ENCODE measurements at places on chromosomes 1 and 21.

DNA sequence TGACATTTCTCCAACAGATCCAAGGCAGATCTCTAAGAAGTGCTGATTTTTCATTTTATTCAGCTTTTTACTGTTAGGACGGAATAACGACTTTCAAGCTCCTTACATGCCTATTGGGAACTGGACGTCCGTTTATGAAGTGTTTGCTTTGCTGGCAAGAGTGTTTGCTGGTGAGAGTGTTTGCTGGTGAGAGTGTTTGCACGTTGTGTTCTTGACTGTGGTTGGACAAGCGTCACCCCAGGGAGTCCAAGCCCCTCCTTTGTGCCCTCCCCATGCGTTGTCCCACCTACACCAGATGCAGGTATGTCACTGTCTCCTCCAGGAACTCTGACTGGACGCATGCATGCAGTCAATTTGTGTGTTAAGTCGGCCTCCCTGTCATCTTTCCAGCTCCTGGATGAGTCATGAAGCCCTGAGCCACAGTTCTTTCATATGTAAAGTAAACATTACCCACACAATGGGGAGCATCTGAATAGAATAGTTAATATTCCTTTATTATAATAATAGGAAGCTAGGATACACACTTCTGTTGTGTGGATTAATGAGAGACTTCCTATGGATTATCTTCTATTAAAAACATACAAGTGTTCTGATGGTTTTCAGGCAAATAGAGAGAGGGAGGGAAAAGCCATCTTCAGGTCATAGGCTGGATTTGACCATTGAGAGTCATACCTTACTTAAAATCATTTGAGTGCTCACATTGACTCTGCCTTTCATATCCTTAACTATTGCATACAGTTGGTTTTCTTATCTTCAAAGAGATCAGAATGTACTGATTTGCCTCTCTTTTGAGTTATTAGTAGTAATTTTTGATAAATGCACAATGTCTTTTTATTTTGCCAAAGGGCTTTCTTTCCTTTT, 119.2 kb downstream of the GALNT2 start:
- no peak overlapping the region for H3K4me3 ChIP-seq
- peak; percentile 29 for DNase-seq
- no peak overlapping the region for H3K27ac ChIP-seq
- no peaks in the 10 kb centered on the region for H3K27me3 ChIP-seq
- H3K36me3 ChIP-seq: no peaks in the 10 kb centered on the region
- peaks cover 6% of the 10 kb centered on the region for H3K4me1 ChIP-seq

DNA sequence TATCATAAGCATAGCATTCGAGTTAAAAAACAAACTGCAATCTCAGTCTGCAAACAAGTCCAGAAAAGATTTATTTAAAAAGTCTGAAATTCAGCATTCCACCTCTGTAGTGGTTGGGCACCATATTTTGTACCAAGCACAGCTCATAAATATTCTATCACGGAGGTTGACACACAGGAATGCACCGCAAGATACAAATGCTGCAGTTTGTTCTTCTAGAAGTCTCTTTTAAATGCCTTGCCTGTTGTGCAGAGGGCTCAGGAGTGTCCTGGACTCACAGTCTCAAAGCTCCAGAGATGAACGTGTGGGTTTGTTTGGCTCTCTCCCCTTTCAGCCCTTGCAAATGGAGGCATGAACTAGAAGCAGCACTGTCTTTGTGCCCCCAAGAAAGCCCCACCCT, 212.4 kb upstream of the USP24 start:
- H3K4me1 ChIP-seq: no peaks in the 10 kb centered on the region
- DNase-seq: no peak
- H3K4me3 ChIP-seq: no peak overlapping the region
- H3K36me3 ChIP-seq: no peaks in the 10 kb centered on the region

DNA sequence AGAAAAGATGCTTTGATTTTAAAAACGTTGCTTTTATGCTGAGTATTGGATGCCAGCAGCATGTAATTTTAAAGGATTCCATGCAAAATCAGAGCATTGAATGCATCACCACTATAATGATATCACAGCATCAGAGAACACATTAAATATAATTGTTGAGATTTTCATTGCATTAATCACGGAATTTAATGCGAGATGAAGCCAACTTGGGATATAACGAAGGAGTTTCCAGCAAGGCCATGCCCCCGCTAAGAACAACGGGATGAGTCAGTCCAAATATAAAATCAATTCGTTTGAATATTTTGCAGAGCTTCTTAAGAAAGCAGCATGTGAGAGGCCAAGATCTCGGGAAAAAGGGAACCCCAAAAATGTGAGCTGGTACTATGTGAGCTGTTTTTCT, 423.4 kb upstream of the CHRM3 start:
- H3K4me1 ChIP-seq: no peaks in the 10 kb centered on the region
- no peaks in the 10 kb centered on the region for H3K27me3 ChIP-seq
- no peaks in the 10 kb centered on the region for H3K36me3 ChIP-seq
- H3K4me3 ChIP-seq: no peak overlapping the region
- no peak for DNase-seq
- no peak overlapping the region for H3K27ac ChIP-seq

GRCh38 chr21:35216996-35217395, 167.9 kb upstream of the RUNX1 start:
- no peak overlapping the region for H3K4me3 ChIP-seq
- no peaks in the 10 kb centered on the region for H3K27me3 ChIP-seq
- no peak for DNase-seq
- no peaks in the 10 kb centered on the region for H3K4me1 ChIP-seq
- no peak overlapping the region for H3K27ac ChIP-seq

DNA sequence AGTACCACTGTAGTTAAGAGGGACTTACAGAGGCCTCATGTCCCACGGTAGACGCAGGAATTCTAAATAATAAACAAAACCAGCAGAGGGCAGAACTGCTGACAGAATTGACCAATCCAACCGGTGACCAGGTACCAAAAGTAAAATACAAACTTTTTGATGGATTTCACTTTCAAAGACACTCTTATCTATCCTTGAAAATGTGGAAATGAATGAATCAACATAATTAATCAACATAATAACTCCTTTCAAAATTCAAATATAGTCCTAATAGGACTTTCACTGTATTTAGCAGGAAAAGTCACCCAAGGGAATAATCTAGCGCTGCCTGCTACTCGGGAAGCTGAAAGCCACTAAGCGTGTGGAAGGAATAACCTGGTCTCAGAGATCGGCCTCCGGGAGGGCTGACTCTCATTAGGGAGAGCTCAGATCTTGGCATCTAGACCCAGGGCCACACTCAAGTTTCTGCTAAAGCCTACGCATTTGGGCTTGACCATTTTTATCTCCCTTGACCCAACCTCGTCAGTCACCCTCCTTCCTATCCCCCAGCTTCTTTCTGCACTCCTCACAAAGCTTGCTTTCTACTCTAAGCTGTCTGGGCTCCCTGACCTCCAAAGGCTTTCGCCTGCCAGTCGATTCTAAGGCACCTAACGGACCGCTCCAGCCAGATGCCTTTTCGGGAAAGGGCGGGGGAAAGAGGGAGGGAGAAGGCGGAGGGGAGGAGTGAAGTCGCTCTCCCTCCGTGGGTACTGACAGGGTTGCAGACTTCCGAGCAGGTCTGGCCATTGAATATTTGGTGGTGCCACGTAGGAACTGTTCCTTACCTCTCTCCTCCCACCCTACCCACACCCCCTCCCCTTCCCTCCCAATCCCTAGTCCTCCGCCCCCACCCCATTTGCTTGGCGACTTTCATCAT, 1.6 kb downstream of the COL11A1 start:
- peak; percentile 83 for DNase-seq
- no peaks in the 10 kb centered on the region for H3K27me3 ChIP-seq
- H3K4me3 ChIP-seq: peak overlapping the region; percentile 84
- peaks cover 13% of the 10 kb centered on the region for H3K4me1 ChIP-seq
- H3K27ac ChIP-seq: peak overlapping the region; percentile 93
- no peaks in the 10 kb centered on the region for H3K36me3 ChIP-seq

DNA sequence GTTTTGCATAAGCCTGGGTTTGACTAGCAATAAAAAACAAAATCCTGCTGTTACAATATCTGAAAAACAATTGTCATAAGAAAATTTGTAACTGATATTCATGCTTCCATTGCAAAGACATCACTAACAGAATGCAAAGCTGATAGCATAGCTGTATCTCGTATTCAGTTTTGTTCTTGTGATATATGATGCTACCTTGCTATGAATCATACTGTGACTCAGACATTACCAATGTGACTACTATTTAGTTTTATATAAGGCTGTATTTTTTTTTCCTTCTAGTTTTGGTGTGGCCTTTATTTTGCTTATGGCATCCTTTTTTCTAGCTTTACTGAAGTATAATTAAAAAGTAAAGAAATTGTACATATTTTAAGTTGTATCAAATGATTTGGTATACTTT, 1381.8 kb downstream of the MRPL39 start:
- DNase-seq: no peak
- no peak overlapping the region for H3K4me3 ChIP-seq
- no peaks in the 10 kb centered on the region for H3K27me3 ChIP-seq
- no peaks in the 10 kb centered on the region for H3K4me1 ChIP-seq
- no peaks in the 10 kb centered on the region for H3K36me3 ChIP-seq

- no peak overlapping the region for H3K4me3 ChIP-seq
- H3K4me1 ChIP-seq: no peaks in the 10 kb centered on the region
- H3K27me3 ChIP-seq: no peaks in the 10 kb centered on the region
- DNase-seq: no peak
These were observed 34.6 kb upstream of the PDE4B start for GRCh38 chr1:65758128-65758527.

DNA sequence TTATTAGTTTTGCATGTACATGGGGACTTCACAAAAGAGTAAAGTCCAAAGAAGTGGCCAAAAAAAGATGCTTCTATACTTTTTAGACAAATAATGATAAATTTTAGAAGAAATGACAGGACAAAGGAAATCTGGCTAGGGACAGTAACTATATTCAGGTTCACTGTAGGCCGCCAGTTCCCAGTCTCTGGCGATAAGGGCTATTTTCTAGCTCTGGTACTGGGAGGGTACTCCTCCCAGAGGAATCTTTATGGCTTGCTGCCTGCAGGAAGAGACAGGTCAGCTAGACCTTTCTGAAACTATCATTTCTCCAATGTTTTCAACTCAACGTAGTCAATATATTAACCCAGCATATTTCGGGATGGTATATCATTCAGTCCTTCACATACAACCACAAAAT, 37.5 kb upstream of the RGS2 start:
- H3K4me3 ChIP-seq: no peak overlapping the region
- no peak overlapping the region for H3K27ac ChIP-seq
- H3K36me3 ChIP-seq: no peaks in the 10 kb centered on the region
- DNase-seq: no peak

DNA sequence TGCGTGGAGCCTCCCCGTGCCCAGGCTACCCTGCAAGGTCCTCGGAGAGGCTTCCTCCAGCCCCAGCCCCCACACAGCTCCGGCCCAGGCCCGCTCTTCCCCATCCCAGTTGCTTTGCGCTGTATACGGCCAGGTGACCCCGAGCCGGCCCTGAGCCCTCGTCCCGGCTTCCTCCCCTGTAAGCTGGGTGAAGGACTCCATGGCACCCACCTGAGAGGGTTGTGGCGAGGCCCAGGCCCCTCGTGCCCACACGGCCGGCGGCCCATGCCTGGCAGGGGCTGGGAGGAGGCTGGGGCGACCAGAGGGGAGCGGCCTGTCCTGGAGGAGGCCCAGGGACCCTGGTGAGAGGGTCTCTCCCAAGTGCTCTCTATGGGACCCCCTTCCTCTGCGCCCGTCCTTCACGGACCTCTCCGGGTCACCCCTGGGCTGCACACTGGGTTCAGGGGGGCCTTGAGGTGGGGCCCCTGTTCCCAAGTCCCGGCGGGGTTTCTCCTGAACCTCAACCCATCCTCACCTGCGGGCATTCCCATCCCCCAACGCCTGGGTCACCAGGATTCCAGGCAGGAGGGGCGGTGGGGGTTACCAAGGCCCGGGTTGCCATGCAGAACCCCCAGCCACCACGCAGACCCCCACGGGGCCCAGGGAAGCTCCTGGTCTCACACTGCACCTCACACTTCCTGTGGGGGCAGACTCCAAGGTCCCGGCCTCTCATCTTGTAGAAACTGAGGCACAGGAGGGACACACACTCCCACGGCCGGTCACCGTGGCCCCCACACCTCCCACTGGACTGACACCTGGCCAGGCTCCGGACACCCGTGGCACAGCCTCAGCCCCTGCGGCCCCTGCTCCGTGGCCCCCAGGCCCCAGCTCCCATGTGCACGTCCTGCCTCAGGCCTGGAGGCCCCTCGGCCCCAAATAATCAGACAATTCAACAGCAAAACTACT, 25.2 kb downstream of the COL6A1 start:
- DNase-seq: no peak
- no peaks in the 10 kb centered on the region for H3K4me1 ChIP-seq
- H3K4me3 ChIP-seq: no peak overlapping the region
- peaks cover 44% of the 10 kb centered on the region for H3K36me3 ChIP-seq

GRCh38 chr1:66168467-66168887, 365.5 kb upstream of the SGIP1 start:
- no peak overlapping the region for H3K4me3 ChIP-seq
- no peaks in the 10 kb centered on the region for H3K27me3 ChIP-seq
- no peaks in the 10 kb centered on the region for H3K4me1 ChIP-seq
- H3K27ac ChIP-seq: peak overlapping the region; percentile 50
- no peak for DNase-seq

DNA sequence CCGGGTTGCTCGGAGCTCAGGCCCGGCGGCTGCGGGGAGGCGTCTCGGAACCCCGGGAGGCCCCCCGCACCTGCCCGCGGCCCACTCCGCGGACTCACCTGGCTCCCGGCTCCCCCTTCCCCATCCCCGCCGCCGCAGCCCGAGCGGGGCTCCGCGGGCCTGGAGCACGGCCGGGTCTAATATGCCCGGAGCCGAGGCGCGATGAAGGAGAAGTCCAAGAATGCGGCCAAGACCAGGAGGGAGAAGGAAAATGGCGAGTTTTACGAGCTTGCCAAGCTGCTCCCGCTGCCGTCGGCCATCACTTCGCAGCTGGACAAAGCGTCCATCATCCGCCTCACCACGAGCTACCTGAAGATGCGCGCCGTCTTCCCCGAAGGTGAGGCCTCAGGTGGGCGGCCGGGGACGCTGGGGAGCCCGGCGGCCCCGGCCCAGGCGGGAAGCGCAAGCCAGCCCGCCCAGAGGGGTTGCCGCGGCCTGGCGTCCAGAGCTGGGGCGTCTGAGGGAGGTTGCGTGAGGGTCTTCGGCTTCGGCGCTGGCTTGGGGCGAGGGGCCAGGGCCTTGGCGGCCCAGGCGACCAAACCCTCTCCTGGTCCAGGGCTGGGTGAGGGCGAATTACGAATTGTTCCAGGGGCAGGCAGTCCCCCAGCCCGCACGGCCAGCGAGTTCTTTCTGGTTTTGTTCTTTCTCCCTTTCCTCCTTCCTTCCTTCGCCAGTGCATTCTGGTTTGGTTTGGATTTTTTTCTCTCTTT, 805 bp downstream of the SIM2 start:
- no peaks in the 10 kb centered on the region for H3K36me3 ChIP-seq
- no peak overlapping the region for H3K27ac ChIP-seq
- peaks cover 62% of the 10 kb centered on the region for H3K4me1 ChIP-seq
- no peak for DNase-seq
- H3K4me3 ChIP-seq: no peak overlapping the region

DNA sequence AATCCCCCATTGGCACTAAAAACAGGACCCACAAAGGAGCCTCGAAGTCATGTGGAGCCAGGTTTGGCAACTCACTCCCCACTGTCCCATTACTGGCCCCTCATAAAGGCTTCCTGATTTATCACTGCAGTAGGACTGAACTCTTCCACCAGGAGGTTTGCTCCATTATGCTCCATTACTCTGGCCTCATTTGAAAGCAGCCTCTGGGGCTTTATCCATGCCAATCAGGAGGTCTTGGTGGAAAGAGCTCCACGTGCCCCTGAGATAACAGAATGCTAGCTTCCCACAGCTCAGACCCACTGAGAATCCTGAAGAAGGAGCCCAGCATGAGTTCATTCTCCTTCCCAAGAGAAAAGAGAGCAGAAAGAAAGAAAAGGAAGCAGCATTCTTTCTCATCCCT, 76.4 kb downstream of the HIVEP3 start:
- no peak overlapping the region for H3K27ac ChIP-seq
- no peaks in the 10 kb centered on the region for H3K36me3 ChIP-seq
- no peak overlapping the region for H3K4me3 ChIP-seq
- DNase-seq: no peak
- H3K4me1 ChIP-seq: peaks cover 8% of the 10 kb centered on the region

Data from spinal cord (tissue), 10 donors.